CD4-positive, CD25-positive, alpha-beta regulatory T cell (primary cell): ENCODE measurements at places on chromosomes 1 and 21. TPM values are rescaled to one million over a fixed set of nuclear protein-coding genes. Genes with fewer than 3 reads are reported as not detected.

KRTAP19-7 gene
- not detected for total RNA-seq

RPE65 gene
- total RNA-seq, result not detected

UMODL1 gene
- total RNA-seq, result 0.35 TPM

IL24 gene
- not detected for total RNA-seq

KIAA0040 gene
- 50.1 TPM for total RNA-seq

LCE1B gene
- not detected for total RNA-seq
